Stimulated activated CD4-positive, alpha-beta T cell treated with anti-CD3 and anti-CD28 coated beads, Interleukin-15, amount 100 ng/mL, for 24 hours (primary cell): ENCODE measurements at places on chromosomes 13 and 19.
A peak's percentile ranks its signal among the peaks of the same experiment; 100 is the strongest.

GRCh38 chr19:10079031-10079453 lies 7.1 kb upstream of the SHFL start:
- DNase-seq = no peak

DNA sequence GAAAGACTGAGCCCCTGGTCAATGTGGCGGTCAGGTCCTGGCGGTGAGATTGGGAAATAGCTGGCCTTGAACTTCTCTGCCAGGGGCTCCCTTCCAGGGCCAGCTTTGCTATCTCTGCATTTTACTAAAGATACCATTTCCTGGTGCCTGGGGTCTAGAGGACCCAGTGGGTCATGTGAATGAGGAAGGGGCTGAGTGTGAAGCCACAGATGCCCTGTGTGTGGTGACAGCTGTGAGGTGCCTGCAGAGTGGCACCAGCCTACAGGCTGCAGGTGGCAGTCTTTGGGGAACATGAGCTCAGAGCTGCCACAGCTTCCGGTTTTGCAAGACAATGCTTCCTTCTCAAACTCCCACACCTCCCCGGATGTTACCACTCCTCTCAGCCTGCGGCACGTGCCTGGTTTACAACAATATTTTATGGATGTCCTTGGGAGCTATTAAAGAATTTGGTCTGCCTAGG lies 5.2 kb upstream of the MLNR start:
- DNase-seq = peak; percentile 57

DNA sequence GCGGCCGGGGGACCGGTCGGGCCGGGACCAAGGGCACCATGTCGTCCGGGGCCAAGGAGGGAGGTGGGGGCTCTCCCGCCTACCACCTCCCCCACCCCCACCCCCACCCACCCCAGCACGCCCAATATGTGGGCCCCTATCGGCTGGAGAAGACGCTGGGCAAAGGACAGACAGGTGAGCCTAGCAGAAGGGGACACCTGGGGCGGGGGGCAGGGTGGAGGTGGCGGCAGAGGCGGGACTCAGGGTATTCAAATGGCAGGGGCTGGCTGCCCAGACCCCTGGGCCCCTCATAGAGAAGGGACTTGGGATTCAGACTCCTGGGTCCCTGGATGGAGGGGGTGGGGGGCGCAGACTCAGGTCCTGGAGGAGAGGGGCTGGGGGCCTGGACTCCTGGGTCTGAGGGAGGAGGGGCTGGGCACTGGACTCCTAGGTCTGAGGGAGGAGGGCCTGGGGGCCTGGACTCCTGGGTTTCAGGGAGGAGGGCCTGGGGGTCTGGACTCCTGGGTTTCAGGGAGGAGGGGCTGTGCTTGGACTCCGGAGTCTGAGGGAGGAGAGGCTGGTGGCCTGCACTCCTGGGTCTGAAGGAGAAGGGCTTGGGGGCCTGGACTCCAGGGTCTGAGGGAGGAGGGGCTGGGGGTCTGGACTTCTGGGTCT lies 735 bp downstream of the BRSK1 start:
- DNase-seq = no peak

DNA sequence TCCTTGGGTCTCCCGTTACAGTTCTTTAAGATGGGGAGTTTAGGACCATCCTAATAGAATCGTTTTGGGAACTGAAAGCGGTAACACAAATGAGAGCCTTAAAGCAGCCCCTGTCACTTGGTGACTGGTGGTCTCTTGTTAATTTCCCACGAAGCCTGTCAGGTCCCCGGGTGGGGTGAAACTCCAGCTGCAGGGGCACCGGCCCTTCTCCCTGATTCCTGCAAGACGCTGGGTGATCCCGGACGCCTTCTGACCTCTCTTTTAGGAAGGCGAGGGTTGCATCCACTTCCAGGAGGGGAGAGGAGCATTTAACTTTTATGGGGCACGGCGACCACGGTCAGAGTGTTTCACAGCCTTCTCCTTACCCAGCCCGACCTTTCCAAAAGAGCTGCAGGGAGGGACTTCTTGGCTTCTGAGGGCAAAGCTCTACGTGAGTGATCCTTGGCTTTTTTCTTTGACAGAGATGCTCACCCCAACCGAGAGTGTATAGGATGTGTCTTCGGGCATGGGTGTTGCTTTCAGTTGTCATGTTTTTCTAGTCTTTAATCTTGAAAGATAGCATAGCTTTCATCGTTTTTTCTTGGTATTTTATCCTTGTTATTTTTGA lies 688 bp downstream of the ZNF225 start:
- peak; percentile 2 for DNase-seq

DNA sequence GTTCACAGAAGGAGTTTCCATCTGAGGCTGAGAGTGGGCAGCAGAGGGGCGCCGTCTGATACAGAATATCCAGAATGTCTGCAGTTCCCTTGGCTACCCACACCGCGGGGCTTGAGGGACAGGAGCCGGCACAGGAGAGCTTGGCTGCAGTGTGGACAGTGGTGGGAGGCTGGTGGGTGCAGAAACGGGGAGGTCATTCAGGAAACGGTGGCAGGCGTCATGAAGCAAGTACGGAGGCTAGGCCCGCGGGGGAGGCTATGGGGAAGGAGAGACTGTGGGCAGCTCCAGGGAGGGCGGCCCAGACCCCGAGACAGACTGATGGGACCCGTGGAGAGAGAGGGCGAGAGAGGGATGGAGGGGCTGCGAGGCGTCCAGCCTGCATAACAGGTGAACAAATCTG lies 55.2 kb upstream of the UQCRFS1 start:
- DNase-seq = no peak

- no peak for DNase-seq
Measured at GRCh38 chr13:41411522-41411921, 45.8 kb upstream of the RGCC start.

DNA sequence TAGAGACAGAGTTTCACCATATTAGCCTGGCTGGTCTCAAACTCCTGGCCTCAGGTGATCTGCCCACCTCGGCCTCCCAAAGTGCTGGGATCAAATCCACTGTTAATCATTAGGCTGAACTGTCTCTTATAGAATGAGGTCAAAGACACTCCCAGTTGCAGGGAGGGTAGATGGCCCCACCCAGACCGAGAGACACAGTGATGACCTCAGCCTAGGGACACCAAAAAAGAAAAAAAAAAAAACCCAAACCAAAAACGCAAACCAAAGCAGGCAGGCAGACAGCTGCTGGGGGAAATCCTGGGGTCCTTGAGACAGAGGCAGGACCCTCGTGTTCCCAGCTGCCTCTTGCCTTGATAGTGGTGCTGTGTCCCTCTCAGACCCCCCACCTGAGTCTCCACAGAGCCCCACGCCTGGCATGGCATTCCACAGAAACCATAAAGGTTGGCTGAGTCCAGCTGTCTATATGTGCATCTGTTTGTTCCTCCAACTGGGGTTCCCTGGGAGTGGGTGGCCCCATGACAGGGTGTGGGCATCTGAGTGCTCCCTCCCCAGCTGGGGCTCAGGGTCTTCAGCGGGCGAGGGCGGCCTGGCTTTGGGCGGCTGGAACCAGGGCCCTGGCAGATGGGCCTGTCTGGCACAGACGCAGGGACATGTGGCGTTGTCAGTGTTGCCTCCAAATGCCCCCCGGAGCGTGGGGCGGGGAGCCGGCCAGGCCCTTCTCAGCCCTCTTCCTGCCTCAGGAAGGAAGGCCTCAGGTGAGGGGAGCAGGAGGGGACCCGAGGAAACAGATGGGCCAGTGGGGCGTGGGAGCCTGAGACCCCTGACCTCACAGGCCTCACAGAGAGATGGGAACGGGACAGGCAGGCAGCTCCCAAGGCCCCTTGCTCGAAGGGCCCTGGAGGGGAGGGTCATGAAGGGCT lies 5.2 kb downstream of the DAND5 start:
- DNase-seq = no peak

DNA sequence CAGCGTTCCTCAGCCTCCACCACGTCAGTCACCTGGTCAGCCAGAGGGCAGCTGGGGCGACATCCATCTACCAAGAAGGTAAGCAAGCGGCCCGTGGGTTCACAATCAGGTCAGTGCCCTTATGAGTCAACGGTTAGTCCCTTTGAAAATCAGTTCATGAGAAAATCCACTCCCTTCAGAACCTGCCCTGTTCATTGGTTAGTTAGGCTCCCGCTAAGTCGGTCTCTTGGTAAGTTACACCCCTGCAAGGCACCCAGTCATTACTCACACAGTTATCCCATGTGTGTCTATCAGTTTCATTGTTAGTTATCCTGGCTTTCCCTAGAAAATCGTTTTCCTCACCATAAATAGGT lies 564 bp downstream of the SIGLECL1 start:
- no peak for DNase-seq

DNA sequence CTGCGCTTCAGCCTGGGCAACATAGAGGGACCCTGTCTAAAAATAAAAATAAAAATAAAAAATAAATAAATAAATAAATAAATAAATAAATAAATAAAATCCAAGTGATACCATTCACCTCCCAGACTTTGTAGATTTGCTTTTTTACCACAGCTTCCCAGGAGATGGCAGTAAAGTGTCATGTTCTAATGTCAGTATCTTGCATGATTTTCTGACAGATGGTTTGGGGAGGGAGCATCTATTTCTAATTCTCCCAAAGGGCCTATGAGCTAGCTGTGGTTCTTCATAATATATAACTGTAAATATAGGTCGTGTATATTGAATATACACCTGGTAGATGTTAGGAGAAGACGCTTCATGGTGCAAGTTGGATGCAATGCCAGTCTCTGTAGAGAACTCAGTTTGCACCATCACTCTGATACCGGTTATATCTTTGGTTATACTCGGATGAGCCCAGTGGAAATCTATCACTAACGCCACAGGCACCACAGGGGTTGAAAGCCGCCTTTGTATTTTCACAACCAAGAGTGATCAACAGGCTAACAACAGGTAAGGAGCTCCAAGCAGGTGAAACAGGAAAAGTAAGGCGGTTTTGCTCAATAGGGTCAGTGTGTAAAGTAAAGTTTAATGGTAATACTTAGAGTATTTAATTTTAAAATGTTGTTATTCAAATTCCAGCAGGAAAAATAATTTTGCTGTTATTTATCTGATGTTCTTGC lies 13.9 kb downstream of the APLP1 start:
- no peak for DNase-seq

- peak; percentile 84 for DNase-seq
Measured at GRCh38 chr19:49157445-49158224, at the start of gene TRPM4. Gene TRPM4, plus strand, starts transcription at chr19:49157792. Its CDS starts 75 bp downstream, at chr19:49157867.

- DNase-seq = no peak
Measured at GRCh38 chr13:106415971-106416370, 119.5 kb downstream of the EFNB2 start.

- no peak for DNase-seq
Measured at GRCh38 chr13:43368003-43368402, 344.6 kb downstream of the DNAJC15 start.

DNA sequence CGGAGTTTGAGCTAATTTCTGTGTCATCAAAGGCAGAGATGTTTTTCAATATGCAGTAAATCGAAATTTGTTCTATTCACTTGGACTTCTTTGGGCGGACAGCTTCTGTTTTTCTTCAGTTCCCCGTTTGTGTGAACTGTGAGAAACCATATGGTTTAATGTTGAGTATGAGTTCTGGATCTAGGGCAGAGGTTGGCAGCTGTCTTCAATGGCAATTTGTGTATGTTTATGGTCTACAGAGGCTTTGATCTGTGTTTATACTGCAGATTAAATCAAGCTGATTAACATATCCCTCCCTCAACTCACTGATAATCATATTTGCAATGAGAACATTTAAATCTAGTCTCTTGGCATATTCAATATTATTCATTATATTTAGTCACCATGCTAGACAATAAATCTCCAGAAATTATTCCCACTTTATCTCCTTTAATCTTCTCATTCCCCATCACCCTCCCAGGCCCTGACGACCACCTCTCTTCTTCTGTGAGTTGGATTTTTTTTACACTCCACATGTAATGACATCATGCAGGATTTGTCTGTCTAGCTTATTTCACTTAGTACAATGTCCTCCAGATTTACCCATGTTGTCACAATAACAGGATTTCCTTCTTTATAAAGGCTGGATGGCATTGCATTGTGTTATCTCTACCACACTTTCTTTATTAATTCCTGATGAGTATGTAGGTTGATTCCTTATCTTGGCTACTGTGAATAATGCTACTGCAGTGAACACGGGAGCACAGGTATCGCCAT lies 9.0 kb downstream of the ZNF331 start:
- DNase-seq = no peak

GRCh38 chr13:65940720-65941119 lies 1289.4 kb downstream of the PCDH9 start:
- no peak for DNase-seq

- peak; percentile 73 for DNase-seq
Measured at GRCh38 chr19:10290876-10291553, 1.3 kb downstream of the ICAM5 start.

DNA sequence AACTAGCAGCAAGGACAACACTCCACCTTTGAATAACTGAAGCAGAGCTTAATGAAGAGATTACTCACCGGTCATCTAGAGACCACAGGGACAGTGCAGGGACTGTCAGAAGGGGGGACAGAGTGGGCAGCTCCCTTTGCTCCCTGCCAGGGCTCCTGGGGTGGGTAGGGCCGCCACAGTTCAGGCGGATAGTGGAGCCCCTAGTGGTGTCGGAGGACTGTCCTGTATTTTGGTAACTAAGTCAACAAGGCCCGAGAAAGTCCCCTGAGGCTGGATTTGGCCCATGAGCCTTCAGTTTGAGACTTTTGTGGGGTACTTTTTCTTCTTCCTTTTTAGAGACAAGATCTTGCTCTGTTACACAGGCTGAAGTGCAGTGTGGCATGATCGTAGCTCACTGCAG lies 44.6 kb downstream of the GJA3 start:
- no peak for DNase-seq

GRCh38 chr19:11435833-11436313 lies 438 bp downstream of the PRKCSH start:
- DNase-seq = peak; percentile 30

- peak; percentile 58 for DNase-seq
Measured at GRCh38 chr19:46840498-46840942, 10.1 kb downstream of the AP2S1 start.

DNA sequence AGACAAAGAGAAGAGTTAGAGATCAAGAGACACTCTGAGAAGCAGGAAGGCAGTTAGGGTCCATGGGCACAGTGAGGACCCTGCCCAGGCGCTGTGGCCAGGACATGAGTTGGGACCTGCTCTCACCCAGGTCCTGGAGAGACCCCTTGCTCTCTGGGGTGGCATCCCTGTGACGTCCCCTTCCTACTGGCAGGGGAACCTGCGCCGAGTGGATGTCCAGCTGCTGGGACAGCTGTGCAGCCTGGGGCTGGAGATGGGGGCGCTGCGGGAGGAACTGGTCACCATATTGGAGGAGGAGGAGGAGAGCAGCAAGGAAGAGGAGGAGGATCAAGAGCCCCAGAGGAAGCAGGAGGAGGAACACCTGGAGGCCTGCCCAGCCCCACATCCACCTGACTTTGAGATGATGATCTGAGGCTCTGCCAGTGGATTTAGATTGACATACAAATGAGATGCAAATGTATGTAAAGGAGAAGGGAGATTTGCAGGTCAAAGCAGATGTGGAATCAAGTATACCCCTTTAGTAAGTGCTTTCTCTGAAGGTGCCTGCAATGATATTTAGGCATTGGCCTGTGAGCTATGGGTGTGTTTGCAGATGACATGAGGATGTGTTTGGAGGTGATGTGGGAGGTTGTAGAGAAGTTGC lies 978 bp downstream of the ERICH4 start:
- no peak for DNase-seq

DNA sequence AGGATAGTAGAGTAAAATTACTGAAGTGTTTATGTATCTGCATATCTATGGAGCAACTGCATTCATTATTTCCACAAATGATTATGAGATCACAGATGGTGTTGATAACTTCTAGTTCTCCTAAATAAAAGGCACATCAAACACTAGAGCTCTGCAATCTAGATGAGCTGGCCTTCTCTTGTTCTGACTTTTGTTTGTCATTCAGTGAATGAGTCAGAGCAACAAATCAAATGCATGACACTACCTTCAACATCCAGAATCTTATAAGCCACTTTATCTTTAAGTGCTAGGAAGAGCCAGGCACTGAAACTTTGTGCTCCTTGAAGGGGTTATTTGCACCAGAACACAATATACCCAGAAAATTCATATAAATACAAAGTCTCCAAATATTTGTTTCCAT lies 456.0 kb downstream of the PCDH17 start:
- no peak for DNase-seq
